ENCODE measurements at places on chromosomes 13 and 19.
A peak's percentile ranks its signal among the peaks of the same experiment; 100 is the strongest.

DNA sequence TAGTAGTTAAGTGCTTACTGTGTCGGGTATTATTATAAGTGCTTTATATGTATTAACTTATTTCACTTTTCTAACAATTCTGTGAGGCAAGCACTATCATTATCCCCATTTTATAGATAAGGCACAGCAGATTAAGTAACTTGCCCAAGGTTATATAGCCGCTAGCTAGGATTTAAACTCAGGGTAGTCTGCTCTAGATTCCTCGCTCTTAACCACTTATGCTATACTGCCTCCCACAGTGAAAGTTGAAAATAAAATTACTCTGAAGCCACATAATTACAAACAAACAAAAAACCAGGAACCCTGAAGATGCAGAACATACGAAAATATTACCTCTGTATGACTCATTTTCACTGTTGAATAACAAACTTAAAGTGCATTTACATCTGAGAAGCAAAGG, 3.9 kb downstream of the TEX30 start:
- DNase-seq, result no peak

DNA sequence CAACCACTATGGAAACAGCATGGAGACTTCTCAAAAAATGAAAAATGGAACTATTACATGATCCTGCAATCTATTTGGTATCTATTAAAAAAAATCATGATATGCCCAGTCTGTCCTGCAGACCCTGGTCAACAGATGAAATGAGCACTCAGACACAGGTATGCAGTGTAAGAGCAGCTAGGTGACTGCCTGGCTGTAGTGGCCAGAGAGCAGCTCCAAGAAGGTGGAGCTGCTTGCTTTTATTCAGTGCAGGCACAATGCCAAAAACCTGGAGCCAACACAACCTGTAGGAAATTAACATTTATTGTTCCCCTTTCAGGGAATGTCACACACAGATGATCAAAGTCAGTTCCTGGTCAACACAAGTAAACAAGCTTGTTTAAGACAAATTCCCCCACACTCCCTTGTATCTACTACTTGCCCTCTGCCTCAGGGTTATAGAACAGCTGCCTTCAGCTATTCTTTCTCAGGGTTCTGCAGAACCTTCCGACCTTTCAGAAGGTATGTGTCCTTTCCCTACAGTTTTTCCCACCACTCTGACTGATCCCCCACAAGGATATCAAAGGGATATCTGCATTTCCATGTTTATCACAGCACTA, 933.7 kb upstream of the SLITRK5 start:
- DNase-seq, result no peak

DNA sequence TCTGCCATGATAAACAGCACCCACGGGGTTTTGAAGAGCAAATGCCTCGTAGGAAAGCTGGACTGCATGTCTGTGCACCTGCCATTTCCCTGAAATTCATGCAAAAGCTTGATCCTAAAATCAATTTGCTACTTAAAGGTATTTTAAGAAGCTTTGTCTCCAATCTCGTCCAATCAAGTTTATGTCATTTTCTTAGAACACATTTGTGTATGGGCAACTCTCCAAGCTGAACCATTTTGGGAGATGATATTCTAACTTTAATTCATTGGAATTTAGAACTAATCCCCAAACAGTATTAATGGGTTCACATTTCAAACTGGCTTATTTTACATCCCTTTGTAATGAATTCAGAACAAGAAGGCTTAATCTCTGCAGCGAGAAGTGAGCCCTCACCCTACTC, 822 bp downstream of the ADPRHL1 start:
- no peak for DNase-seq

DNA sequence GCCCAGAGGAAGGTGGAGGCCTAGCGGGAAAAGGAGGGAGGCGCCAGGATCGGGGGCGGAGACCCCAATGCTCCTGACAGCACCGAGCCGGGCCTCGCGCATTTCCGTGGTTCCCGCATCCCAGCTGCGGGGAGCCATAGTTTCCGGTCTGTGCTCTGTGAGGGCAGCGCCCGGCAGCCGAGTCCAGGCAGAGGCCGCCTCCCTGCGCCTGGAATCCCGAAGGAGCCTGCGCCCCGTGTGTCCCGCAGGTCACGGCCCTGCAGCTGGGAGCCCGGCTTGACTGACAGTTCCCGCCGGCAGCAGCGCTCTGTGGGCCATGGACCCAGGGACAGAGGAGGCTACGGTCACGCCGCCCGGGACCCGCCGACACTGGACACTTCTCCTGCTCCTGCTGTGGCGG, 74.6 kb upstream of the C13orf46 start:
- DNase-seq, result no peak

DNA sequence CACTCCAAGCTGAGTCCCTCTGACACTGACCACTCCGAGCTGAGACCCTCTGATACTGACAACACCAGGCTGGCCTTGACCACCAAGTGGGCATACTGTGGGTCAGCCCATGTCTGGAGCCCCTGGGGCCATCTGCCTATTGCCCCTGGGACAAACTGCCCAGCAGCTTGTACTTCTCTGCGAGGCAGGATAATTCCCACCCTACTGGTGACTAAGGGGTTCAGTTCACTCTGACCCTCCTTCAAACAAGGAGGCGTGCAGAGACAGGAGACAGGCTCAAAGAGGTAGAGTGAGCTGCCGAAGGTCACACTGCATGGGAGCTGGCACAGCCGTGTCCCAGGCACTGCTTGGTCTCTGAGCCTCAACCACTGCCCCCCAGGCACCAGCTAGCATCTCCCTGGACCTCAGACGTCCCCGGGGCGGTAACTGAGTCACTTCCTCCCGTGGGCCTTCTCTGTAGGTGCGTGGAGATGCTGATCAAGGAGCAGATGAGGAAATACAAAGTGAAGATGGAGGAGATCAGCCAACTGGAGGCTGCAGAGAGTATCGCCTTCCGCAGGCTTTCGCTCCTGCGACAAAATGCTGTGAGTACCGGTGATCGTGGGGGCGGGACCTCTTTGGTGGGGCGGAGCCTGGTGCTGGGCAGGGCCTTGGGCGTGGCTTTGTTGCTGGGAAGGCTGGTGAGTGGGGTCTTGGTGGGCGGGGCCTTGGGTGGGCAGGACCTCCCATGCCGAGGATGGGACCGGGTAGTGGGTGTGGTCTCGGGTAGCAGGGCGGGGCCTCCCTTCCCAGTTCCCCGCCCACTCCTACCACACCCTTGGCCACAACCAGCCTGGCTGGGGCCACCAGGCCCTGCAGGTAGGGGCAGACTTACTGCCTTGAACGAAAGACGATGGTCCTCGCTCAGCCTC, 5.8 kb upstream of the USE1 start:
- DNase-seq, result peak; percentile 57

GRCh38 chr19:16660763-16661479, at the start of gene TMEM38A:
Gene TMEM38A, plus strand, starts transcription at chr19:16661139. Its CDS starts 79 bp downstream, at chr19:16661218.
- no peak for DNase-seq

DNA sequence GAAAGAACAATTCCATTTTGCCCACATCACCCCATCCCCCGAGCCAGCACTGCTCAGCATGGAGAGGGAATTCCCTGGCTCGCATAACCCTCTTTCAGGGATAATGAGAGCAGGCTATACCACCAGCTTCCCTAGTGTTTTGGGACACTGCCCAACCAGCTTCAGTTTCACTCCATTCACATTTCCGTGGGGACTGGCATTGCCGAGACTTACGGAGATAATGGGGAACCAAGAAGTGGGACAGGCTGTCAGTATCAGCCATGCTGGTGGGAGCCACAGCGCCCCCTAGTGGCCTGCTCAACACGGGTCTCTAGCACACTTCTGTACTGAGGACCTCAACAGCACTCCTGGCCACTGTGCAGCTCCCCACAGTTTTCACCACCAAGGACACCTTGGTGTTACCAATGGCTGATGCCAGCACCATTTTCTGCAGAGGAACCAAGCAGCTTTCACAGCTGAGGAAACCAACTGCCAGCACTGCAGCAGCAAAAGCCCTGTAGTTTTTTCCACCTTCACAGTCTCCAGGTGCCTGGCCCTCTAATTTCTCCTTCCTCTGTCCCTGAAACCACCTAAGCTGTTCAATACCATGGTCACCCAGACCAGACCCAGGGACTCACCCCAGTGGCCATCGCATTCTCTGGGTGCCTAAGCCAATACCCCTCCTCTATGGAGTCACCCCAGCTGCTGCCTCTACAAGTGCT, 23.7 kb downstream of the SLC6A16 start:
- DNase-seq, result peak; percentile 51
